ENCODE measurements at places on chromosomes 4 and X. TPM values are rescaled to one million over a fixed set of nuclear protein-coding genes. Genes with fewer than 3 reads are reported as not detected.

CT55 gene
- not detected for total RNA-seq

THAP9 gene
- total RNA-seq: 14.0 TPM

IL13RA1 gene
- 40.9 TPM for total RNA-seq

RBM46 gene
- total RNA-seq: not detected

CENPE gene
- total RNA-seq: 6.3 TPM

DCLK2 gene
- total RNA-seq: 2.8 TPM

DNA sequence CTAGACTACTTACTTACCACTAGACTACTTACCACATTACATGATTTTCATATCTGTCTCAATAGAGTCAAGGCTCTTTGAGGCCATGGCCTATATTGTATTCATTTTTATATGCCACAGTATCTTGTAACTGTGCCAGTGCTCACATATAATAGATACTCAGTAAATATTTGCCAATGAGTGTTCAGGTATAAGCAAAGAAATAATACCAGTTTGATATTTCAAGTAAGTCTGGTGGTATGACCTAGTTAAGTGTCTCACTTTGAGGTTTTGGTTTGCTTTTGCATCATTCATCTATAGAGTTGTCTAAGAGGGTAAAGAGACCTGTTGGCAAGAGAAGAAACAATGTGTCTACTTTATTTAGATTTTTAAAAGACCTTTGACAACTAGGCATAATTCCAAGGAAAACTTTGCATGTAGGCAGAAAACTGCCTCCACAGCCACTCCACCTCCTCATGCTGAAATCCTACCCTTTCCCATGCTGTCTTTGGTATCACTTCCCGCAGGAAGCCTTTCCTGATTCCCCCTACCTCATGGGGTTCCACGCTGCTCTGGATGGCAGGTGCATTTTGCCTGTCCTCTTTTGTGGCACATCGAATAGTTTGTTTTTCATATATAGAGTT lies 91.3 kb upstream of the KLHL13 start:
- no peak overlapping the region for H3K27ac ChIP-seq
- DNase-seq: no peak
- H3K36me3 ChIP-seq: no peaks in the 10 kb centered on the region
- no peak overlapping the region for H3K4me3 ChIP-seq
- no peaks in the 10 kb centered on the region for H3K27me3 ChIP-seq
- no peaks in the 10 kb centered on the region for H3K4me1 ChIP-seq

GRCh38 chr4:61210186-61210939 lies 10.2 kb downstream of the ADGRL3 start:
- no peak overlapping the region for H3K4me3 ChIP-seq
- DNase-seq: peak; percentile 8
- no peaks in the 10 kb centered on the region for H3K4me1 ChIP-seq
- H3K27ac ChIP-seq: no peak overlapping the region
- no peaks in the 10 kb centered on the region for H3K36me3 ChIP-seq

GRCh38 chr4:156503119-156503518 lies 468.5 kb downstream of the PDGFC start:
- H3K27ac ChIP-seq: no peak overlapping the region
- H3K27me3 ChIP-seq: no peaks in the 10 kb centered on the region
- no peaks in the 10 kb centered on the region for H3K36me3 ChIP-seq
- no peak for DNase-seq
- H3K4me3 ChIP-seq: no peak overlapping the region
- no peaks in the 10 kb centered on the region for H3K4me1 ChIP-seq

DNA sequence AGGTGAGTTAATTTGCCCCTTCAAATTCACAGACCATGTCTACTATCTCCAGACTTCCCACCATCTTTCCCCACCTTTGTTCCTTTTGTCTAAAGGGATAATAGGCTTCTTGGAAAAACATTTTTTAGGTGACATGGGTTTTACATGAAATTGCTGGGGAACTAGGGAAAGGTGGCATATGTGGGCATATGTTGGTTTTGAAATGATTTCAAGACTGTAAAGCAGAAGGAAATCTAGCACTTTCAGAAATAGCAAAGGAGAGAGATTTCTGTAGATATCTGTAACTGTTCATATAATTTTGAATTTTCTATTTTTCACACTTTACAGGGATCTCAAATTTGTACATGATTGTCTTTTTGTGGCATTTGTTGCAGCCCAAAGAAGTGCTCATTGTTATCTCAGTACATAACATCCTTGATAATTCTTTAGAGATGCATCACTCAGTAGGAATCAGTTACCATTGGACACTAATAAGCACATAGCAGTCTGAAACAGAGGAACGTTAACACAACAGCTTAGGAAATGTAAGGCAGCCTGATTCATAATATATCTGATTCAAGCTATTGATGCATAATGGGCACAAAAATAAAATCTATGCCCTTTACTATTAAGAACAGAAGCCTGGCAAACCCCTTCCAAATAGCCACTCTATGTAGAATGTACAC lies 659.7 kb downstream of the CENPC start:
- H3K36me3 ChIP-seq: no peaks in the 10 kb centered on the region
- DNase-seq: no peak
- no peak overlapping the region for H3K4me3 ChIP-seq
- no peaks in the 10 kb centered on the region for H3K4me1 ChIP-seq
- no peak overlapping the region for H3K27ac ChIP-seq
- H3K27me3 ChIP-seq: no peaks in the 10 kb centered on the region

DNA sequence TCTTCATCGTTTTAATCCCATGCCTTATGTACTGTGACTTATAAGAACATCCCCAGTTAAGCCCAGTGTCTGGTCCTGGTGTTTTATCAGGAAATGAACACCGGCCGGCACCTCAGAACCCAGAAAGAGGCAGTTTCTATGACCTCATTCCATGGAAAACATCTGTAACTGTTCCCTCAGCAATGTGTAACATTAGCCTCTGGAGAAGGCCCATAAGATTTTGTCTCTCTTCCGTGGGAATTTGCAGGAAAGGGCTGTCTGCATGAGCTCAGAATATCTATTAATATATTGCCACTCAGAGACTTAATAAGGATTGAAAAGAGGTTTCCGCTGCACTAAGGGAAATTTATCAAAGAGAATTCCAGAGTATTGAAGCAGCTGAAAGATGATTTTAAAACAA lies 3.1 kb upstream of the TCEANC start:
- peaks cover 8% of the 10 kb centered on the region for H3K4me1 ChIP-seq
- H3K36me3 ChIP-seq: no peaks in the 10 kb centered on the region
- peak; percentile 50 for DNase-seq

DNA sequence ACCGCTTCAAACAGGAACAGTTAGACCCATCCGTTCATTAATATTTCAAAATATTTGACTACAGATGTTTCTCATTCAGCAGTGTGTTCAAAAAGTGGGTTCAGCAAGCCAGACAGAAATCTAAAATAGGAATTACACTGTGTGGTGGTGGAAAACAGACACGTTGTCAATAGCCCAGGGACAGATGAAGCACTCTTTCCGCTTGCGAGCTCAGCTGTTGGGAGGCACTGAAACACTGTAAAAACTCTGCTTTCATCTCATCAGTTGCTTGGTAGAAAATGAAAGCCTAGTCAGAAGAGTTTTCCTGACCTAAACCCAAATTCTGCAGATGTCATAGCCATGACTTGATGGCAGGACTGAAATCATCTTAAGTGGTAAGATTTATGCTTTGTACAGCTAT lies 38.5 kb downstream of the LRP2BP start:
- H3K27me3 ChIP-seq: no peaks in the 10 kb centered on the region
- no peaks in the 10 kb centered on the region for H3K4me1 ChIP-seq

DNA sequence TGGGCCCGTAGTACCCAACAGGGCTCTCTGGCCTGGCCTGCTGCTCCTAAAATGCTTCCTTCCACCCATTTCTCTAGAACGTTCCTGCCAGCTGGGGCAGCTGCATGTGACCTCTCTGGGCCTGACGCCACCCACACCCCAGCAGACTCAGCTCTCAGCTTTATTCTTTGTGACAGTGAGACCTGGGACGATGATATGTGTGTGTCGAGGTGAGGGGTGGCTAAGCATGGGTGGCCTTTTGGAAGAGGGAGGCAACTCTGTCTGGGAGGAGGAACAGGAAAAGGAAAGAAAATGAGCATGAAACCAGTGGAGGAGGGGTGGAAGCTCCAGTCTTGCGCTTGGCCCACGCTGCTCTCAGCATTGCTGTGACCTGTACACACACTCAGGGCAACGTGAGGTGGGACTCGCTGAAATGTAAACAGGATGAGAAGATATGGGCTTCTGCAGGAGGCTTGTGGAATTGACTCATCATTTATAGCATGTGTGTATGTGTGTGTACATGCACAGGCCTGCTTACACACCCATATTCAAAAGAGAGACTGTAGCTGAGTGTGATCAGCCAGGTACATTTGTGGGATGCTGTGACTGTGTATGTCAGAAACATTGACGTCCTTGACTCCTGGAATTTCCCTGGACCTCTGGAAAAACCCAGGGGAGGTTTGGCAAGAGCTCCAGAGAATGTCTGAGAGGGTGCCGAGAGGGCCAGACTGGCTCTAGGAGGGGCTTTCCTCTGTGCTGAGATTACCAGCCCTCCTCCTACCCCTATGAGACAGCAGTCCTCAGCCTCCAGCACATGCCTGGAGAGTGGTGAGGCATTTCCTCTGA lies 137.9 kb downstream of the PJA1 start:
- H3K4me1 ChIP-seq: peaks cover 16% of the 10 kb centered on the region
- no peaks in the 10 kb centered on the region for H3K36me3 ChIP-seq
- H3K27me3 ChIP-seq: no peaks in the 10 kb centered on the region
- H3K27ac ChIP-seq: peak overlapping the region; percentile 92

GRCh38 chr4:1683261-1683735 lies 815 bp downstream of the FAM53A start:
- peak overlapping the region; percentile 72 for H3K4me3 ChIP-seq
- H3K36me3 ChIP-seq: no peaks in the 10 kb centered on the region
- peak; percentile 51 for DNase-seq
- H3K4me1 ChIP-seq: no peaks in the 10 kb centered on the region
- H3K27ac ChIP-seq: peak overlapping the region; percentile 65

GRCh38 chrX:54178100-54178940 lies 4.7 kb downstream of the FAM120C start:
- H3K4me1 ChIP-seq: peaks cover 20% of the 10 kb centered on the region
- no peaks in the 10 kb centered on the region for H3K27me3 ChIP-seq
- H3K27ac ChIP-seq: peak overlapping the region; percentile 59
- H3K4me3 ChIP-seq: no peak overlapping the region
- DNase-seq: no peak

- no peak overlapping the region for H3K27ac ChIP-seq
- no peaks in the 10 kb centered on the region for H3K4me1 ChIP-seq
- H3K27me3 ChIP-seq: no peaks in the 10 kb centered on the region
- H3K4me3 ChIP-seq: no peak overlapping the region
- no peak for DNase-seq
Measured at GRCh38 chr4:136831553-136831952, 700.7 kb downstream of the PCDH18 start.

DNA sequence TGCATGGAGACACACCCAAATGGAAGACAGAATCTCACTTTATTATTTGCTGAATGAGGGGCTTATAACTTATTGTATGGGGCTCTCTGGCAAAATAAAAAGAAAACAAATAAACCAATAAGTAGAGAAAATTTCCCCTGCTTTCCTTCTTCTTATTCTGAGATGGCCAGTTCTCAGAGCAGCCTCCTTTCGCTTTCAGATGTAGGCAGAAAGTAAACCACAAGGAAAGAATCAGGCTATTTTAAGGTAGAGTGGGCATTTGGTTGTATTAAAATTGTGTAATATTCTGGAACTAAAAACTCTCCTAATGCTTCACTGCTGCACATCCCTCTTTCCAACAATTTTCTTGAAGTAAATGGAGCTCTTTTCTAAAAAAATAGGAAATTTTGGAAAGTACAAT lies 241.8 kb downstream of the GALNTL6 start:
- no peak overlapping the region for H3K27ac ChIP-seq
- H3K36me3 ChIP-seq: no peaks in the 10 kb centered on the region

GRCh38 chr4:122863639-122864038 lies 37.0 kb downstream of the FGF2 start:
- no peak overlapping the region for H3K27ac ChIP-seq
- no peaks in the 10 kb centered on the region for H3K36me3 ChIP-seq
- H3K4me3 ChIP-seq: no peak overlapping the region
- H3K27me3 ChIP-seq: no peaks in the 10 kb centered on the region
- H3K4me1 ChIP-seq: no peaks in the 10 kb centered on the region

- DNase-seq: peak; percentile 23
- H3K36me3 ChIP-seq: no peaks in the 10 kb centered on the region
- H3K27ac ChIP-seq: no peak overlapping the region
Measured at GRCh38 chrX:129693354-129693753, 38.6 kb upstream of the APLN start.

DNA sequence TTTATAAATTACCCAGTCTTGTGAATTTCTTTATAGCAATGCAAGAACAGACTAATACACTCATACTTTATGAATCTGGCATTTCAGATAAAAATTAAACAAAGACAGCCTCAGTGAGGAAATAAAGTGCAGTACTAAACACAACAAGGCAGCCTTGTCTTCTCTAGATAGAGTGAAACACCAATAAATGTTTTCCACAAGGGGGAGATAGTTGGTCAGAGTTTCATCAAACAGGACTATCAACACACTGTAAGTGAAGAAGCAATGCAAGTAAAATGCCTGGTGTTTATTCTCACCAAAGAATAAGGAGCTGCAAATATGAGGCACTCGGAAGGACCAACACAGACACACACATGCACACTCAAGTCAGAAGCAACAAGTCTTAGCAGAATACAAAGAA lies 62.8 kb downstream of the FAM9B start:
- H3K36me3 ChIP-seq: no peaks in the 10 kb centered on the region
- H3K4me1 ChIP-seq: no peaks in the 10 kb centered on the region
- no peaks in the 10 kb centered on the region for H3K27me3 ChIP-seq
- H3K4me3 ChIP-seq: no peak overlapping the region

GRCh38 chr4:183495184-183495583 lies 9.7 kb upstream of the ING2 start:
- H3K4me3 ChIP-seq: no peak overlapping the region
- no peaks in the 10 kb centered on the region for H3K36me3 ChIP-seq
- no peaks in the 10 kb centered on the region for H3K4me1 ChIP-seq
- no peak for DNase-seq

- H3K4me3 ChIP-seq: no peak overlapping the region
- no peaks in the 10 kb centered on the region for H3K27me3 ChIP-seq
- H3K36me3 ChIP-seq: no peaks in the 10 kb centered on the region
- DNase-seq: no peak
- no peak overlapping the region for H3K27ac ChIP-seq
- H3K4me1 ChIP-seq: no peaks in the 10 kb centered on the region
Measured at GRCh38 chr4:35217331-35217730, 1027.0 kb downstream of the ARAP2 start.
